Activated CD4-positive, alpha-beta T cell treated with anti-CD3 and anti-CD28 coated beads, Interleukin-2, amount 50 U/mL, for 4 hours (primary cell): ENCODE measurements at places on chromosomes 13 and 19.

- DNase-seq: no peak
Measured at GRCh38 chr19:15265850-15266248, 33.6 kb upstream of the EPHX3 start.

GRCh38 chr13:77740097-77740735 is 42.7 kb downstream of the SLAIN1 start:
- no peak for DNase-seq

DNA sequence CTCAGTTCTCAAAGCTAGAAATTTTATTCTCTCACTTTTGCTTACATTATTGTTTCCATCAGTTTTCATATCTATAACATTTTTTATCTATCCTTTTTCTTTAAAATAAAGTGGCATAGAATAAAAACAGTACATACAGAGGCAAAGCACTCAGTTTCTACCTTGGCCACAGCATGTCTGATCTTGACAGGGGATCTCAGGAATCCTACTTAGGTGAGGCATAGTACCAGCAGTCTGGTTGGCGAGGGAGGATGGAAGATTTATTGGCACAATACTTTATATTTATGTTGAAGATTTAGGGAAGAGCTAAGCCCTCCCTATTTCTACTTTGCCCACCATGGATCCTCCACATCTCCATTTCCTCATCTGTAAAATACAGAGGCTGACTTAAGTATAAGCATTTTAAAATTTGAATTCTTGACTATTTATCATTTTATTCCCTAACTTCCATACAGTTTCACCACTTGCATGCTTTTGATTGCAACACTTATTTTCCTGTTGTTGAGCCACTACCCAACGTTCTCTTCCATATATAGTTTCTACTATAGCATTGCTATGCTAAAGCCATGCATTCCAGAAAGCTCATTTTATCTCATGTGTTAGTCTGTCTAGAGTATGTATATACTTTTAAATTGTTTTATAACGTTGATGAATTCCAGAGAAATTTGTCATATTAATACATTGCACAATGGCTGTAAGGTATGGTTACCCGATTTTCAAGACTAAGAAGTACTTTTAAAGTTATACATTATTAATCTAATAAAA is 506.7 kb downstream of the KCTD12 start:
- no peak for DNase-seq

DNA sequence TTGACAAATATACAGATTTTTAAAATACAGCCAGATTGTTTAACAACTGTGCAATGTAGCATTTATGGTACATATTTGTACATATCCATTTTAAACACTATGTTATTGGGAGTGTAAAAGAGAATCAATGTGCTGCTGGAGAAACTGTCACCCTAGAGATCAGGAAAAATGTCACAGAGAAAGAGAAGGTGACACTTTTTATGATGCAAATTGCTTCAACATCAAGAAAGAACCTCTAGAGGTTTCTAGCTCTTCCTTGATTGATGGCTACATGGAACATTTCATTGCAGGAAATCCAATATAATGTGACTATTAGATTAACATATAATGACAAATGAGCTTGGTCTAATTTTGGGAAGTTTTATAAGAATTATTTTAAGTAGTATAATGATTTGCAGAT is 1491.2 kb upstream of the PCDH20 start:
- no peak for DNase-seq

DNA sequence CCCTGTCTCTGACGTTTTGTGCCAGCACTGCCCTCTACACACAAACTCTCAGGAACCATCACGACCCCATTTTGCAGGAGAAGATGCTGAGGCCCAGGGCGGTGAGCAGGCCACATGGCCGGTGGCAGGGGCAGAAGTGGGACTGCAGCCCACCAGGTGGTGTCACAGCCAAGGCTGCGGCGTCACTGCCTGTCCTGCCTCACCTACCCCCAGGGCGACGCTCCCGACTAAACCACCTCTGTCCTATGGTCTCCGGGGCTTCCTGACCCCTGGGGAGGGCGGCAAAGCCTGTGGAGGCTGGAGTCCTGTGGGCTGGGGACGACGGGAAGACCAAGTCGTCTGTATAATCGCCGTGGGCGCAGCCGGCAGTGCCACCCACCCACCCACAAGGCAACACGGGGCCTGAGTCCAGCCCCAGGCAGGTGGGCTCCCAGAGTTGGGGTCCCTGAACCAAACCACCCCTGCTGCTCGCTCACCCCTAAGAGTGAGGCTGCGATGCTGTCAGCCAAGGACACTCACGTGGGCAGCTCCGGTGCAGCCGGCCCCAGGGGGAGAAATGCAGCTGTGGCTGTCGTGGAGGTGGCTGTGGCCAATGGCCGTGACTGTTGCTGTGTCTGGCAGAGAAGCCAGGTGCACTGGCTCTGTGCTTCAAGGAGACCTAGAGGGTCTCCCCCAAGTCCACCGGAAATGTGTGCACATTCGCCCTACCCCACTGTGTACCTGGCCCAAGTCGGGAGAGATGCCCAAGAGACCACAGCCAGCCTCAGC is 29.7 kb downstream of the RASA3 start:
- DNase-seq: no peak

DNA sequence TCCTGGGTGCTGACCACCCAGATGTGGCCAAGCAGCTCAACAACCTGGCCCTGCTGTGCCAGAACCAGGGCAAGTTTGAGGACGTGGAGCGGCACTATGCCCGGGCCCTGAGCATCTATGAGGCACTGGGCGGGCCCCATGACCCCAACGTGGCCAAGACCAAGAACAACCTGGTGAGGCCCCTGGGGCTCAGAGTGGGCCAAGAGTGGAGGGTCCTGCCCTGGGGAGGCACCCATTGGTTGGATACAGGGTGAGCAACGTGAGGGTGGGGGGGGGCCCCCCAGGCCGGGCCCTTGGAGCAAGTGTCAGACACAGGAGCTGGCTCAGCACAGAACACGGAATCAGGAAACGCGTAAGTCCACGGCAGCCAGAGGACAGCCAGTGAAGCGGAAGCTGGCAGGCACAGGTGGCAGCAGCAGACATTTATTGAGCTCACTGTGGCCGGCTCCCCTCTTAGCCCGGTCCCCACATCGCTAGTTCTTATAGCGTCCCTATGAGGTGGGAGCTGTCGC is 8.9 kb downstream of the KLC3 start:
- DNase-seq: no peak

- no peak for DNase-seq
Measured at GRCh38 chr13:100644371-100644770, 30.2 kb downstream of the TMTC4 start.

- no peak for DNase-seq
Measured at GRCh38 chr13:80009760-80010159, 331.2 kb downstream of the SPRY2 start.

GRCh38 chr19:17137417-17137816 is 61.8 kb downstream of the MYO9B start:
- DNase-seq: no peak

DNA sequence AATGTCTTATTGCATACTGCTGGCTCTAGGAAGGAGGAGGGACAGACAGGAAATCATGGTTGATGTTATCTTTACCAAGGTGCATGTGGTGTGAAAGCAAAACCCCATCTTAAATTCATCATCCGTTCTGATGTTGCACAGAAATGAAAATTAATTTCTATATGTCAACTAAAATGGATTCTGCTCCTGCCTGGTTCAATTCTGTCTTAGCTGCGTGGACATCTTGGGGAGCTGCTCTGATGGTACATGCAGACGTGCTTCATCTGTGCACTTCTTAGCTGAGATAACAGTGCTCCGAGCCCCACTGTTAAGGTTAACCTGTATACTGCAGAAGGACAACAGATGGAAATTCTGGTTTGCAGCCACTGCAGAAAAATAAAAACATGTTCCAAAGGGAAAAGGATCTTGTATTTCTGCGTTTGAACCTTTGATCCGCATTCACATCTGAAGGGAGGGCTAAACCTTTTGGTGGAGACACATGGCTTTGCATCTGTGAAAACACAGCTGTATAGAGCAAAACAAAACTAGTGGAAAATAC is 155.6 kb downstream of the TM9SF2 start:
- DNase-seq: no peak

DNA sequence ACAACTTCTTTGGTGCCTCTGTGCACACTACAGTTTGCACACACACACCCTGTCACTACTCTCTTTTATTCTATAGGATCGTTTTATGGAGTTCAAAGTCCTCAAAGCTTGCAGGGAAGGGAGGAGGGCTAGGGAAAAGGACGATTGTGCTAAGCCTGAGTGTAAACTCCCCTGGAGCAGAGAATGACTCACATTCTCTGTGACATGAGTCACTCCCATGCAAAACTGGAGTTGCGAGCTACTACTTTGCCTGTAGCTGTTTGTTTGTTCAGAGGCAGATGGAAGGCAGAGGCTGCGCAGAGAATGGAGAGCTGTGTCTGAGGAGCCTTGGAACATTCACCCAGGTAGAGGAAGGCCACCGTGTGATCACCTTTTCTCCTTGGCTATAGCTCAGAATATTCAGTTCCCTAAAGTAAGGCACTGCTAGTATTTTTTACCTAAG is 80.5 kb upstream of the MBNL2 start:
- no peak for DNase-seq

DNA sequence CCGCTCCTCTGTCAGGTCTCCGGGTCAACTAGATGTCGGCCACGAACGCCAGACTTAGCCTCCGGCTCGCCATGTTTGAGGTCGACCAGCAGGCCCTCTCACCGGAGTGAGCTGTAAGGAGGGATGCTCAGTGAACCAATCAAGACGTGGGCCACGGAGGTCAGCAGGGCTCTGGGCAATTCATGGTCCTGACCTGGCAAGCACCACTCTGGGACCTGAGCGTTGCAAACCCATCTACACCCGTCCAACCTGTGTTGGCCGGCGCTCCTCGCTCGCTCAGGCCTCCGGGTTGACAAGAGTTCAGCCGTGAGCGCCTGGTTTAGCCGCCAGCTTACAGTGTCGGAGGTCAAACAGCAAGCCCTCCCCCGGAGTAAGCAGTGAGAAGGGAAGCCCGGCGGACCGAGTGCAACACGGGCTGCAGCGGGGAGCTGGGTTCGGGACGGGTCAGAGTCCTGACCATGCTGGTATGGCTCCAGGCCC is 1361.9 kb downstream of the UQCRFS1 start:
- DNase-seq: no peak

- no peak for DNase-seq
Measured at GRCh38 chr19:12788682-12789097, 2.6 kb upstream of the JUNB start.

DNA sequence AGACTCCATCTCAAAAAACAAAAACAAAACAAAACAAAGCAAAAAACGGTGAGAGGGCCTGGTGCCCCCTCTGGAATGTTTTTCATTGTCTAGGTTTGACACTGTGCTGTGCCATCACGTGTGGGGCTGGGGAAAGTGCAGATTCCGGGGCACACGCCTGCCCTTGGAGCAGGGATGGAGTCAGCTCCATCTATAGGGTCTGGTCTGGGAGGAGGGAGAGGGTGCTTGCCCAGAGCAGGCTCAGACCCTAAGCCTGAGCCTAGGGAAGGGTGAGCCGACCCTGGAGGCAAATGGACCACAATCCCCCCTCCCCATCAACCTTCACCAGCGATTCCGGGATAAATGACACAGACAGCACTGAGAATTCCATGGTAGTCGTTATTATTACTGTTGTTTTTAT is 10.9 kb upstream of the ZBTB32 start:
- no peak for DNase-seq

GRCh38 chr13:21945195-21945594 is 274.3 kb downstream of the FGF9 start:
- DNase-seq: no peak

GRCh38 chr13:28574617-28575142 is 79.8 kb upstream of the FLT1 start:
- DNase-seq: no peak

DNA sequence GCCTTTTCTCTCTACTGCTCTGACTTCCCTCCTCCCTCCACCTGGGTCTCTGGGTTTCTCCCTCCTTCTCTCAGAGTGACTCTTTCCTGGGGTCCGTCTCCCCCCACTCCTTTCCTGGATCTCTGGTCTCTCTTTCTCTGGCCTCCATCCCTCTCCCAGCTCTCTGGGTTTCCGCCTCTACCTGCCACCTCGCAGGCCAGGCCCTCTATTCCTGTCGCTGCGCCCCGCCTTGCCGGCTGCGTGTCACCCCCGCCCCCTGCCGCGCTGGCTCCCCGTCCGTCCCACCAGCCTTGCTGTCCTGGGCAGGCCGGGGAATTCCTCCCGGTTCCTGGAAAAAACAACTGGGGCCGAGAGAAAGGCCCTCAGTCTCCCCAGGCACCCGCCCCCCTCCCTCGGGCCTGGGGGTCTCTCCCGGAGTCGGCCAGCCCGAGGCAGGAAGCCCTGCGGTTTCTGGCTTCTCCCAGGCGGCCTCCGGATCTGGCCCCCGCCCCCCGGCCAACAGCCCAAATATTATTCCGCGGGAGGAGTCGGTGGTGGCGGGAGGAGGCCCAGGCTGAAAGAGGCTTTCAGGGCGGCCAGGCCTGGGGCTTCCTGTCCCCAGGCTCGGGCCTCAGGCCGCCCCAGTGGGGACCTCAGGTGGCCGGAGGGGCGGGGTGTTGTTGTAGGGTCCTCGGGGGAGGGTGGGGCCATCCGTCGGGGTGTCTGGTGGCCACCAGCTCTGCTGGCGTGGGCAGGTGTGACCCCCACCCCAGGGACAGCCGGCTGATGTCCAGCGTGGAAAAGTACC is 9.3 kb downstream of the IRF2BP1 start:
- no peak for DNase-seq
